ENCODE measurements at places on chromosomes 5 and 9.

DNA sequence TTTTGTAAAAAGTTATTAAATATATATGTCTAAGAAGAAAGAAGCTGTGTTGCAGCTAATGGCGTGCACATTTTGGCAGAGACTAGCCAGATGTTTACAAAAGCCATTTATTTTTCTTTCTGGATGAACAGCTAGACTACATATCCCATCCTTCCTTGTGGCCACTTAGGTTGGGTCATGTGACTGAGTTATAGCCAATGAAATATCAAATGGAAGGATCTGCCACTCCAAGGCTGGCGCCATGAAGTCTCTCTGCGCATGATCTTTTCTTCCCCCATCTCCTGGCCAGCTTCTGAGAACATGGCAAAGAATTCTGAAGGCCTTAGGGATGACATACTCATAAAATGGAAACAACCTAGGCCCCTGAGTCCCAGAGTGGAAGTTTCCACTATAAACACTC lies 244.2 kb upstream of the DAB2 start:
- no peak for DNase-seq

GRCh38 chr9:97528529-97529230 lies 27.2 kb downstream of the TMOD1 start:
- DNase-seq: peak; percentile 19

GRCh38 chr5:158699298-158699880 lies 400.3 kb downstream of the EBF1 start:
- no peak for DNase-seq

GRCh38 chr5:159301466-159301865 lies 28.8 kb downstream of the IL12B start:
- DNase-seq: no peak

DNA sequence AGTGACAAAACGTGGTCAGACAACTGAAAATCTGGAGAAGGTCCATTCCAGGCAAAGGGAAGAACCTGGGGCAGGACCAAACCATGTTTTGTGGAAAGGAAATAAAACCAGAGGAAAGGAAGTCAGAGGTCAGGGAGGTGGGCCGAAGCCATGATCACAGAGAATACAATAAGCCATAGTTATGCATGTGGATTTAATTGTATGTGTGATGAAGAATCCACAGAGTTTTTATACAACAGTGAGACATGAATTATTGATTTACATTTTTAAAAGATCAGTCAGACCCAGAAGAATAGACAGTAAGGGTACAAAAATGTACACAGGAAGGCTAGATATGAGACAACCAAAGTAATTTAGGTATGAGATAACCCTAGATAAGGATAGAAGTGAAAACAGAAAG lies 20.8 kb downstream of the TTC33 start:
- DNase-seq: no peak

GRCh38 chr5:111703662-111704061 lies 53.3 kb downstream of the NREP start:
- no peak for DNase-seq

DNA sequence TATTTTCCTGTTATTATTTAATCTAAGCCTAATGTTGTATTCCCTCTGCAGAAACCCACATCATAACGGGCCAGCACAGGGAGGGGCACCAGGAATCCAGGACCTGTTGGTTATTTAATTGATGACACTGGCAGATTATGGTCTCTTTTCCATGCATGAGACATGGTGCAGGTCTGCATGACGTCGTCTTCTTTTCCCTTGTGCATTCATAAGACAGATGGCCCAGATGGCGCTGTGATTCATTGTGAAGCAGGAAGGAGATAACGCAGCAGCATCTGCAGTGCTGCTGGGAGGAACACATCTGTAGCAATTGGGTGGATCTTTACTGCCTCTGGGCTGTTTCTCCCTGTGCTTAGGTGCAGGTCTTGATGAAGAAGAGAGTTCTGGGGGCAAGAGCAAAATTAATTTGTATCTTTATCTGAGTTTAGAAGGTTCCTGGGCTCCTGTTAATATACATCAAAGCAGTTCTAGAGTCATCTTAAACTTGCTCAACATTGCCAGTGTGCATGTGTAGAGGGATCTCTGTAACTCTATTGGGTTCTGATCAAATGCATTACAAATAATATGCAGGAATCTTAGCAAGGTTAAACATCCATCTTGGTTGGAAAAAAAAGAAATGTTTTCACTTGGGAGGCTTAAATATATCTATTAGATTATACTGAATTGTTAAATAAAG lies 176.1 kb downstream of the PCSK1 start:
- peak; percentile 79 for DNase-seq

- DNase-seq: no peak
These were observed 51.9 kb downstream of the ELL2 start for GRCh38 chr5:95909738-95910137.

DNA sequence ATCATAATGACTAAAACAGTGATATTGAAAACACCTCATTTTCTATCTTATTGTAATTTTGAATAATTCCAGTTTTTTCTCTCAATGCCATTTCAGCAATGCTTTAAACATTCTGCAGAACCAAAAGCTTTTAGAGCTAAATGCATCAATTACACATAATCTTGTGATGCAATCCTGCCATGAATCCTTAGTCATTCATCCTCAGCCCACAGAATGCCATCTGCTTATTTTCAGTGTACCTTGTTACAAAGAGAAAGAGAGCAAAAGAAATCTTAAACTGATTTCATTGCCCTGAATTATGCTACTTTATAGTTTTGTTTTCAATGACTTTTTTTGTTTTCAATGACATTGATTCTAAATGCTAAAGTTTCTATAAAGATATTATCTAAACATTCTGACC lies 1234.8 kb upstream of the C9orf72 start:
- DNase-seq: no peak

DNA sequence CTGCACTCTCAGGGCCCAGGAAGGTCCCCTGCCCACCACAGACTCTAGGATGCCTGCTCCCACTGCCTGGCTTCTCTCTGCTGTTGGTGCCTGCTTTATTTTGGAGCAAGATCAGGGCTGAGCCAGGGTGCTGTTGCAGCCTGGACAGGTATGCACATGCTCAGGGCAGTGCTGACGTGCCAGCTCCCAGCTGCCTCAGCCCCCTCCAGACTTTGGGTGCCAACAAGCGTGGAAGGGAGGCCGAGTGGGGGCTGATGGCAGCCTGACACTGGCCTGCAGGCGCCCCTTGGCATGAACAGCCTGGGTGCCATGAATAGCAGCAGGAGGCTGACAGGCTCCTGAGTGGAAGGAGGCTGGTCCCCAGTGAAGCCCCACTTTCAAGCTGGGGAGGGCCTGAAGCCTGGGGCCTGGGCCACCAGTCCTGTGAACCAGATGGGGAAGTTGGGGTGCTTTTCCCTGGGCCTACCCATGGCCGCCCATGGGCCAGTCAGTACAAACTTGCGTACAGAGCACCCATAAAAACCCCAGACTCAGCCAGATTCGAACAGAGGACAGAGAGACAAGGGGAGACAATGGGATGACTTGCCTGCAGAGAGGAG lies 6.8 kb downstream of the AMBP start:
- no peak for DNase-seq

GRCh38 chr5:158153508-158153907 lies 294.6 kb upstream of the CLINT1 start:
- DNase-seq: no peak

- DNase-seq: peak; percentile 44
These were observed 26.0 kb downstream of the GABRP start for GRCh38 chr5:170809551-170809950.

GRCh38 chr5:72268753-72269410 lies 51.2 kb downstream of the MRPS27 start:
- peak; percentile 62 for DNase-seq

- no peak for DNase-seq
These were observed 9.1 kb downstream of the SMIM3 start for GRCh38 chr5:150787656-150788055.

DNA sequence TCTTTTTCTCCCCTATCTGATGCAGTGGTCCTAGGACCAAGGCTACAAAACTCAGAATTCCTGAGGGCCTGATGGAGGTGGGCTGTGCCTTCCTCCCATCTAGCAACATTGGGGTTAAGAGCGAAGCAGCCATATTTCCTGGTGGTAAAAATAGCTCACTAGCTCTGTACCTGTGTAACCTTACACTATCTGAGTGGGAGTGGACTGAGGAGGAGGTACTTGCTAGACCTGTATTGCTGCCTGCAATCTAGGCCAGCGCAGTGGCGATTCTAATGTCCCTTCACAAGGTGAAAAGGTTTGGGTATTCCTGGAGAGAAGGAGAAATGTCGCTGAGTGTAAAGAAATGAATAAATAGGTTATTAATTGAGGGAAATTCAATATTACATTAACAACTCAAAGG lies 80.2 kb upstream of the LIFR start:
- DNase-seq: no peak

DNA sequence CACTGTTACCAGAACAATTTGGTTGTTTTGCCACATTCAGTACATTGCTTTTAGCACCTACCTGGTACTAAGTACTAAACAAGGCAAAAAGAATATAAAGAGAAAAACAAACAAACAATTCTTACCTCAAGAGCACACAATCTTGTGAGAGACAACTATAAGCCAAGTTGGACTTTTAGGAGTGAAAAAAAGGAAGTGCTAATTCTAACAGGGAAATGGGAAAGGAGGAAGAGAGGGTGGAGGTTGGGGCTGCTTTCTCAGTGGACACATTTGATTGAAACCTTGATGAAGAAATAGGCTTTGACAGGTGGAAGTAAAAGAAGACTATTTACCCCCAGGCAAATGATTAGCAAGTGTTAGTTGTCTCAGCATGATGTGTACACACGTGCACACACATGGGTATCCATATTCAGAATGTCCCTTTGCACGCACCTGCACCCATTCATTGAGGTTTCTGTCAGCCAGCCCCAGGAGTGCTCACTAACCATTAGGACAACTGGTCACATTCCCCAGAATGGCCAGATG lies 302.6 kb downstream of the ACTL7B start:
- DNase-seq: no peak

DNA sequence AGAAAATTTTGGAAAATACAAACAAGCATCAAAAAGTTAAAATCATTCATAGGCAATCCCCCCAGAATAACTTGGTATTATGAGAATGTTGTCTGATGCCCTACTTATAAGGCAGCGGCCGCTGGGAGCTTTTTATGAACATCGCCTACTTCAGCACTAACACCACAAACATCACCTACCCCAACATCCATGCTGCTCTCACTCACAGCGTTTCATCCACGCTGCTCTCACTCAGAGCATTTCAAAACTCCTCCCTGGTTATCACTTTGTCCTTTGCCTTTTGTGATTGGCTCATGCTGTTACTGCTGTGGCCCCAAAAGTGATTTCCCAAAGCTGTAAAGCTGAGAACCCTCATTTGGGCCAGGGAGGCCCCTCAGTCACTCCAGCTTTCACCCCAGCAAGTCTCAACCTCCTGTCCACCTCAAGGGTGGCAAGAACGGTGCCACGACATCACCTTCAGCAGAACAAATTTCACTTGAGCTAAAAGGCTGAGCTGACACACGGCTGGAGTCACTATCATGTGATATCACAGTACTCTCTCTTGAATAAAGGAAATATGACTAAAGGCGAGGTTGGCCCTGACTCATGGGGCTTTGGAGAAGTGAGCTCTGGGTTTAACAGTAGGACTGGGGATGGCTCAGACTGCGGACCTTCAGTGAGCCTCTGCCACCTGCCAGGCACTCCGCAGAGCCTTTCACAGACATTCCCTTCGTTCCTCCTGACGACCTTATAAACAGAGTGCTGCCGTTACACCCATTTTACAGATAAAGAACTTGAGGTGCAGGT lies 25.2 kb downstream of the SHC3 start:
- no peak for DNase-seq

DNA sequence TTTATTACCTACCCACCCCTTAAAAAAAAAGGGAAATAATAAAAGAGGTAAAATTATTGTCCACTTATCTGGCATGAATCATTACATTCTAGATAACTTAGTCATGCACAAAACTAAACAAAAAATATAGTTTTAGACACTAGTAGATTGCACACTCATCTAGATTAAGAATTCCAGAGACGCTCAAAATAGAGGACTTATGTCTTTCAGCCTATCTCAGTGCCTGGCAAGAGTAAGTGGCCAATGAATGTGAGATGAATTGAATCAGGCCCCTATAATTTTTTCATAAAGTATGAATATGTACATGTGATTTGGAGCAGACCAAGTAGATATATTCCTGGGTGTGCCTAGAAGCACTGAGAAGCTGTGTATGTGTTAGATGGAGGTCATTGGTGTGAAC lies 2.0 kb upstream of the RXFP3 start:
- DNase-seq: no peak

- DNase-seq: no peak
These were observed 12.8 kb downstream of the GOLGA1 start for GRCh38 chr9:124928116-124928515.

DNA sequence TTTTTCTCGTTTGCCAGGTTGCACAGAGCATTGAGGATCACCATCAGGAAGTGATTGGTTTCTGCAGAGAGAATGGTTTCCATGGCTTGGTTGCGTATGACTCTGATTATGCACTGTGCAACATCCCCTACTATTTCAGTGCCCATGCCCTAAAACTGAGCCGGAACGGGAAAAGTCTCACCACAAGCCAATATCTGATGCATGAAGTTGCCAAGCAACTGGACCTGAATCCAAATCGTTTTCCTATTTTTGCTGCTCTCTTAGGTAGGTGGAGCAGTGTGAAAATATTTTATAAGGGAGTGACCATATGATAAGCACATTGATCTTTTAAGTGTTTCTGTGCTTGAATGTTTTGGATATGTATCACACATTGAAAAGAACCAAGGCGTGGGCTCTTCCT lies 17.7 kb upstream of the FAM120AOS start:
- DNase-seq: no peak

DNA sequence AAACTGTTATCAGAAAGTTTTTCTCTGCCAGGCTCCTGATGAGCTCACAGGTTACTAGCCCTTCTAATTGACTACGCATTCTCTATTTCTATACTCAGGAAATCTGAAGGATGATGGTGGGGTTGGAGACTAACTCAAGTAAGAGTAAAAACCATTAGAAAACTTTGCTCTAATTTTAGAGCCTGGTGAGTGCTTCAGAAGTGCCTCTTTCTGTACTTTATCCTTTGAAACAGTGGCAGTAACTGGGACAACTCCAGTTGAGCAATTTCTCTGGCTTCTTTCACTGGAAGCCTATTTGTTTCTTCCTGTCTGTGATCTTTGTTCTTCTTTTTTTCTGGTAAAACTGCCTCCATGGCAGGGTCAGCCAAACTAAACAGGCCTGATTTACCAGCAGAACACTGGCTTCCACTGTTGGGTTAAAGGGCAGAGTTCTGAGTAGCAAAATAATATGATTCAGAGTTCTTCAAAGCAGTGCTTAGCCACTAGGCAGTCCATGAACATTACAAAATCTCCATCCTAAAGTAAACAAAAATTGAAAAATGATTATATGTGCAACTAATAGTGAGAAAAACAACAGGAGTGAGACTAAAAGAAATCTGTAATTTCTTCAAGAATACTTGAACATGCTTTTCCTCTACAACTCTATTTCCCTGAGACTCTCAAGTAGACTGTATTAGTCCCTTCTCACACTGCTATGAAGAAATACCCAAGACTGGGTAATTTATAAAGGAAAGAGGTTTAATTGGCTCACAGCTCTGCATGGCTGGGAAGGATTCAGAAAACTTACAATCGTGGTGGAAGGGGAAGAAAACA lies 79.8 kb downstream of the MROH2B start:
- no peak for DNase-seq
